Fibroblast of the conjunctiva (primary cell): ENCODE measurements at places on chromosomes 7 and 10.
A peak's percentile ranks its signal among the peaks of the same experiment; 100 is the strongest.

DNA sequence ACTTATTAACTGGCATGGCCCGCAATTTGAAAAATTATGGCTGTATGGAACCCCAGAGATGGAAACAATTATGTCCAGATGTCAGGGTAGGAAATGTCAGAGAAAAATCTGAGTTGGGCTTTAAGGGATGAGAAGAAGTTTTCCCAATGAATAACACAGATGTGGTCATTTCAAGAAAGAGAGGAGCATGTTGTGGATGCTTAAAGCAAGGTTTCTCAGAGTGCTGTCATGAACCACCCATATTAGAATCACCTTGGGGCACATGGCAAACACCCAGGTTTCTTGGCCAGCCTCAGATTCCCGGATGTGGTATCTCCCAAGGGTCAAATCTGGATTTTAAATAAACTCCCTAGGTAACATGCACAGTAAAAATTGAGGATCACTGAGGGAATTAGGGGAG is 43.6 kb downstream of the LAMB4 start:
- DNase-seq, result no peak

DNA sequence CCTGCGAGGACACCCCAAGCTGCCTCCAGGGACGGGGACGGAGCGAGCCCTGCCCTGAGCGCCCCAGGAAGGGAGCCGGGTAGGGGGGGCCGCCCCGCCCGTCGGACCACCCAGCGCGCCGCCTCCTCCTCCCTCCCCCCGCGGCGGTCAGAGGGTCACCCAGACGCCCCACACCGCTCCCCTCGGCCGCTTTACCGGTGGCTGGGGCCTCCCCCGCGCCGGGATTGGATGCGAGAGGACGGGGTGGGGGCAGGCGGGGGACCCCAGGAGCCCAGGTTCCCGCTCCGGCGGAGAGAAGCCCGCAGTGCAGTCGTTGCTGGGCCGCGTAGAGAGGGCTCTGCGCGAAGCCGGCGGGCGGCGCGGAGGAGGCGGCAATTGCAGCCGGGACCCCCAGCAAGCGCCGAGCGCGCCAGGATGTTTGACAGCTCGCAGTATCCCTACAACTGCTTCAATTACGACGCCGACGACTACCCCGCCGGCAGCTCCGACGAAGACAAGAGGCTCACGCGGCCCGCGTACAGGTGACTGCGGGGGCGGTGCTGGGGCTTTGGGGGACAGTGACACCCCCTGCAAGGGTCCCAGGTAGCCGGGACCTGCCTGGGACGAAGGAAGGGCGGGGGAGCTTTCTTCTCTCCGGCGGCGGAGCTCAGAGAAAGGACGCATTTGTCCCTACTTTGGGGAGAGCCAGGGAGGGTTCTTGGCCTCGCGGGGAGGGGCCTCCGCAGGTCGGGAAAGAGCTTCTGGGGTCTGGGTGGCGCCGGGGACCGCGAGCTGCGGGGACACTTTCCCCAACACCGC is at the start of gene FOXL3:
TSS of gene FOXL3 (plus strand) at position 415 of the 798 bp plus-strand sequence. CDS start at position 415, 0 bp downstream.
- DNase-seq, result no peak

DNA sequence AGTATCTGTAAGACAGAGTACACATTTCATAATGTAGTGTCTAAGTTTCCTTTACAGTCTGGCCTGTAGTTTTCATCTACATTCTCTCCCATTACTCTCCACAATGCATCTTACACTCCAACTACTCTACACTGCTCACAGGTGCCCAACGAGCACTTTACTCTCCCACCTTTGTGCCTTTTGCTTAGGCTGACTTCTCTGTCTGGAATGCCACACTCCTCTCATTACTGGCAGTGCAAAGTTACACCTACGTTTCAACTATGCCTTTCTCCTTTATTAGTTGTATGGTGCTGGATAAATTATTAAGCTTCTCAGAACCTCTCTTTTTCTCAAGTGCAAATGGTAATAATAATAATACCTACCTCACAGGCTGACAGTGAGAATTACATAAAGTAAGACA is 70.5 kb downstream of the RNLS start:
- DNase-seq, result no peak

GRCh38 chr10:11515596-11516430 is 95.6 kb downstream of the USP6NL start:
- peak; percentile 64 for DNase-seq

- DNase-seq, result no peak
Observed at GRCh38 chr7:116429986-116430619, 69.4 kb upstream of the CAV2 start.

- no peak for DNase-seq
Observed at GRCh38 chr10:99995713-99996112, 14.0 kb downstream of the DNMBP start.
